Right ventricle myocardium superior (tissue), 1 donor: ENCODE measurements at places on chromosomes 11 and 22. TPM values are rescaled to one million over a fixed set of nuclear protein-coding genes. Genes with fewer than 3 reads are reported as not detected.

GRCh38 chr11:108206171-108206570 lies 16.3 kb downstream of the NPAT start:
- peak; percentile 63 for DNase-seq

- no peak for DNase-seq
These were observed 474.8 kb upstream of the CCDC90B start for GRCh38 chr11:83760932-83761331.

DNA sequence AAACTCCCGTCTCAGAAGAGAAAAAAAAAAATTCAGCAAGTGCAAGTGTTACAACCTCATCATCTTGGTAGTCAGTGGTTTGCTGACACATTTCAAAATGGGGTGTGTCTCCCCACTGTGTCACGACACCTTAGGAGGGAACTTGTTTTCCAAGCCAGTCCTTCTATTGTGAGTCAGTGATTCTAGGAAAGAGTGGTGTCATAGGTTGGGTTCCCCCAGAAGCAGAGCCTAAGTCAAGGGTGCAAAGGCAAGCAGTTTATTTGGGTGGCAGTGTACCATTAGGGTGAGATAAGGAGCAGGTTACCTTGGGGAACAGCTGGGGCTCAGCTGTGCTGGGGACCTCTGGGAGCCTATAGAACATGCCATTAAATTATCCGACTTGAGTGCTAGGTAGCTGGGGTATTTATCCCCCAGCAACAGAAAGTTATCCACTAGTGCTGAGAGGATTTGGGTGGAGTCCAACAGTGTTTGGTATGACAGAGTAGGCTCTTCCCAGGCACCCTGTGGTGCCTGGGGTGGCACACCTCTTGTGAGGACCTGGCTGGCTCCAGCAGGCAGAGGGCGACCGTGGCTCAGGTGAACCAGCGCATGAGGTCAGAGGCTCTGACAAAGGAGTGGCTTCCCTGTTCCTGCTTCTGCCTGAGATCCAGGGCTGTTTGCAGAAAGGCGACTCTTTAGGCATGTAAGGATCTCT lies 41.7 kb downstream of the KIAA1671 start:
- DNase-seq, result no peak

DNA sequence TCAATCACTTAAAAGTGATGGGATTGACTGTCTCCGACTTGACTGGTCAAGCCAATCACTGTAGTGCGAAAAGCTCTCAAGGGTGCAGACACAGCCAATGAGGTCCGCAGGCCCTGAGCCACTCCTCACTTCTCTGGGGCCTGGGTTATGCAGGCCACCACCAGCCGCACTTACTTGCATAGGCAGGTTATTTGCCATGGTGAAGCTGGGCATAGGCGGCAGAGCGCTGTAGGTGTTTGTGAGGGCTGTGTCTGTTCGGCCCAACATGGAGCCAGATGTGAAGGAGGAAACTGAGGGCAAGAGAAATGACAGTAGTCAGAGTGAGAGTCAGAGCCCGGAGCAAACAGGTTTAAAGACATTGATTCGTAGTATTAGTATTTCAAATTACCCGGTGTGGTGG lies 17.9 kb downstream of the PAX6 start:
- no peak for DNase-seq

Gene MUC5AC
- total RNA-seq, result not detected

- no peak for DNase-seq
These were observed 11.4 kb upstream of the TCP11L1 start for GRCh38 chr11:33027846-33028536.

DNA sequence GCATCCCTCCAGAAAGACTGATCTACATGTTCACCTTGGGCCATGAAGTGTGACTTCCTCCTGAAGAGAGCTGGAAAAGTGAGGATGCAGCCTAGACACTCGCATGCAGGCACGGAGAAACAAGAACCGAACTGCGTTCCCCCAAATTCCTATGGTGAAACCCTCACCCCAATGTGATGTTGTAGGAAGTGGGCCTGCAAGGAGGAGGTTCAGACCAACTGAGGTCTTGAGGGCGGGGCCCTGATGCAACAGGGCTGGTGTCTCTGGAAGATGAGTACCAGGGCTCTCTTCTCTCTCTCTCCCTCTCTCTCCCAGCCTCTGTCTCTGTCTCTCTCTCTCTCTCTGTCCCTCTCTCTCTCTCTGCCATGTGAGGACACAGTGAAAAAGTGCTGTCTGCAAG lies 501.1 kb downstream of the BRD1 start:
- DNase-seq, result no peak

Gene CABP2
- not detected for total RNA-seq

Gene XKR3
- not detected for total RNA-seq

- DNase-seq, result peak; percentile 43
These were observed 2.6 kb downstream of the C11orf21 start for GRCh38 chr11:2298795-2299761.

- no peak for DNase-seq
These were observed 349.9 kb upstream of the ANO3 start for GRCh38 chr11:25981998-25982397.

GRCh38 chr11:111361874-111362273 lies 17.2 kb downstream of the POU2AF1 start:
- no peak for DNase-seq

GRCh38 chr11:33310720-33311500 lies 53.7 kb downstream of the HIPK3 start:
- no peak for DNase-seq

Gene MYEOV
- not detected for total RNA-seq

Gene CASP5
- total RNA-seq, result not detected

DNA sequence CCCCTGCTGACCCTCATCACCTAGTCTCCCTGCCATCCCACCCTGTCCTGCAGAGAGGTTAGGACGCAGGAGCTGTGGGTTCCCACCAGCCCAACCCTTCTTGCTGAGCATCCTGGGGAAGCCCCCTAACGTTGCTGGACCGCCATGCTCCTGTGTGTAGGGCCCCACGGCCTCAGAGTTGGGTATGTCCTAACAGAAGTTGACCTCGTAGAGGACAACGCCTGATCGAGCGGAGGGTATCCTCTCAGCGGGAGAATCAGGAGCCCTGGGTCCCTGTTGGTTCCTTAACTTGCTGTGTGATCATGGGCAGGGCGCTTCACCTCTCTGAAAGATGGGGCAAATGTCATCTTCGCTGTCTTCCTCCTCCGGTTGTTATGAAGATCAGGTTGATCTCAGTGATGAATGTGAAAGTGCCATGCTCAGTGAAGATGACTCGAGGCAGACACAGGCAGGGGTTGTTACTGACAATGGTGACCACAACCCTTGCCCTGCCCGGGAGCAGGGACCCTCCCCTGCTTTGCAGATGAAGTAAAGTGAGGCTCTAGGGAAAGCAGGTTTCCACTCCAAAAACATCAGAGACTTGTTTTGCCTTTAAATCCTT lies 19.3 kb upstream of the CD5 start:
- DNase-seq, result no peak

Gene MMP8
- not detected for total RNA-seq

- no peak for DNase-seq
These were observed 27.8 kb upstream of the MYOD1 start for GRCh38 chr11:17691550-17691949.

- no peak for DNase-seq
These were observed 11.9 kb upstream of the NXF1 start for GRCh38 chr11:62817129-62817528.

DNA sequence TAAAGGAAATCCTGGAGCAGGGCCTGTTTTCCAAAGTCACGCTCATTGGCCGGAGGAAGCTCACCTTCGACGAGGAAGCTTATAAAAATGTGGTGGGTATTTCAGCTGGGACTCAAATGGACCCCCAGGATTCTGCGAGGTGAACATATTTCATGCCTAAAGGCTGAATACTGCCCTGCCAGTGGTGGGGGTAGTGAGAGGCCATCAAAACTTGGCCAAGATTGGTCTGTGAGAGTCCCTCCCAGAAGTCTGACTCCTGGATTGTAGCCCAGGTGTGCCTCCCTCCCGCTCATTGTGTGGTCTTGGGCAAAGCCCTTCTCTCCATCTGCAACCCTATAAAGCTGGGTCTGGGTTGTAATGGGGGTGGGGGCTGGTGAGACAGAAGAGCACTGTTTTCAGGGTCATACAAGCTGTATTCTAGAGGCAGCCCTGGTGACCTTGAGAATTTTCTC lies 853 bp downstream of the HTATIP2 start:
- DNase-seq, result no peak

Gene TPBGL
- total RNA-seq, result 0.11 TPM

- no peak for DNase-seq
These were observed 33.3 kb downstream of the TEAD1 start for GRCh38 chr11:12707500-12707880.

DNA sequence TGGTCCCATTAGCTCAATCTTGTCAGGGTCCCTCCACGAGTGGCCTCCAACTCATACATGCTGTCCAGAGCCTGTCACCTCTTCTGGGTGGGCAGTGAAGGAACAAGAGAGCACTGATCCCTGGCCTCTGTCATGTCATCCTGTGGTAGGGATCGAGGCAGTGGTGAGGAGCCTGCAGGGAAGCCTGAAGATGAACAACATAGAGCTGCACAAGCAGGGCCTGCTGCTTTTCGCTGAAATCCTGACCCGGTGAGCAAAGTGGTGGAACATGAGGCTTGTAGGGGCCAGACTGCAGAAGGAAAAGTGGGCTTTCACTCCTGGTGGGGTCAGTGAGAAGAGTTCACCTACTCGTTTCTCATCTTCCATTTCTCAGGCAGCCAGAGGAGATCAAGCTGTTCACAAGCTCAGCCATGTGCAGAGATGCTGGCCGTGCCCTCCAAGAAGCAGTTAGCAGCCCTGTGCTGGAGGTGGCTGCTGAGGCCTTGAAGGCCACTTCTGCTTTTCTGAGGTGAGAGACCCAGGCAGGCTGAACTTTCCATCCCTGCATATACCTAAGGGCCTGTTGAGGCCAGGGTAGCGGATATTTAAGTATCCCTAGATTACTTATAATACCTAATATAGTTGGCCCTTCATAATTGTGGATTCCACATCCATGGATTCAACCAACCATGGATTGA lies 32.9 kb downstream of the MEI1 start:
- no peak for DNase-seq
